ENCODE measurements at places on chromosomes 4 and X.
A peak's percentile ranks its signal among the peaks of the same experiment; 100 is the strongest.

DNA sequence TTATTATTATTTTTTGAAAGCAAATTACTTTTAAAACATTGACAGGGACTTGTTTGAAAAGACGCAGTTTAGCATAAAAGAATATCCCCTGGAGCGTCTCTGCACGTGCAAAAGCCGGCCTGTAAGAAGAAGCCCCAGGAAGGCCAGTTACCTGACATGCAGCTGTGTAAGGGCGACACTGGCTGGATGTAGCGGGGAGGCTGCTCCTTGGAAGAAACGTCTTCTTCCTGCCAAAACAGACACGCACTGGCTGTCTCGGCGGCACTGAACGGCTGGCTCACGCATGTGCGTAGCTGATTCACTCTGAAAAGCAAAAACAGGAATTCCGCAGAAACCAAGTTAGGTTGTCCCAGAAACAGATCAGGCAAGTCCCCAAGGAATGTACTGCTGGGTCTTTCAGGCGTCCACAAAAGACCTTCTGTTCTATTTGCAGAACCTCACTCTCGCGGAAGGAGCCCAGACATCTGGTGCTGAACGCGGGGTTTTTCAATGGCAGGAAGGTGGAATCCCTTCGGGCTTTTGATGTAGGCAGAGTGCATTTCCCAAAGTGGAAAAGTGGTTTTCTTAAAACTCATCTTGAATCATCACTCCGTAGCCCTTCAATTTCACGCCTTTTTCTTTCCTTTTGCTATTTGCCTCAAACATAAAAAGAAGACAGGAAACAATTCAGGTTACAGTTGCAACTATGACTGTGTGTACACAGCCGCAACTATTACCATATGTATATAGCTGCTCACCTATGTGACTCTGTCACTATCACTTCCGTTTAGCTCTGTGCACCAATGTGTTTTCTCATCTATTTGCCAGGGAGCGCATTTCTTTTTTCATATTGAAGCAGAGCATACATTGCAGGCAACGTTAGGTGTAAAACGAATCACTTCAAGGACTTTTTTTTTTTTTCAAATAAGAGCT is 38.1 kb upstream of the ARSH start:
- DNase-seq: no peak

- DNase-seq: no peak
Observed at GRCh38 chr4:152709675-152710438, 30.1 kb upstream of the TMEM154 start.

DNA sequence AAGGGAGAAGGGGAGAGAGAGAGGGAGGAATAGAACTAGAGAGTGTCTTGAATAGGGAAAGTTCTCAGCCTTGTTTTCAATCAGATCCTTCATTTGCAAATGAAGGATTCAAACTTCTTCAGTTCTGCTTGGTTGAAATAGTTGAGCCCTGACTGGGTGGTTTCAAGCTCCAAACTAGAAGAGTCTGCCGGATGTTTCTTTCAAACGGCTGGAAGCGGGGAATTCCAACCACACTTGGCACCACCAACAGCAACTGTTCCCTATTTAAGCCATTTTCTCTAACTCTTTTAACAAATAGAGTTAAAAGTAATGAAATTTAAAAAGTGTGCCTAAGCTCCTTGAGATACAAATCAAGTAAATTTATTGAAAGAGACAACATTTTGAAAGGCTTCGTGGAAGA is 67.5 kb upstream of the DDX60 start:
- no peak for DNase-seq

- peak; percentile 58 for DNase-seq
Observed at GRCh38 chr4:54941994-54942552, 183.3 kb downstream of the KDR start.

- DNase-seq: no peak
Observed at GRCh38 chrX:131723646-131724045, 179.8 kb downstream of the OR13H1 start.

Data from KBM-7 (cell line).